ENCODE measurements at places on chromosomes 4 and X.

DNA sequence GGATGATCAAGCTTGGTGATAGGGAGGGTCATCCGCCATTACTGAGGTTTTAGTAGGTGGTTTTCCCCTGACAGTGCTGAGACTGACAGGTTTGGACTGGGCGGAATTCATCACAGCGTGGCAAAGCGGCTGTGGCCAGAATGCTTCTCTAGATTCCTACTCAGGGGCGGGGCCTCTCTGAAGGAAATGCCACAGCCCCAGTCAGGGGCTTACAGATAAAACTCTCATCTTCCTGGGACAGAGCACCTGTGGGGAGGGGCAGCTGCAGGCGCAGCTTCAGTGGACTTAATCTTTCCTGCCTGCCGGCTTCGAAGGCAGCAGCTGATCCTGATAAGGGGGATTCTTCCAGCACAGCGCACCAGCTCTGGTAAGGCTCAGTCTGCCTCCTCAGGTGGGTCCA is 316.7 kb downstream of the RPA4 start:
- DNase-seq, result no peak

DNA sequence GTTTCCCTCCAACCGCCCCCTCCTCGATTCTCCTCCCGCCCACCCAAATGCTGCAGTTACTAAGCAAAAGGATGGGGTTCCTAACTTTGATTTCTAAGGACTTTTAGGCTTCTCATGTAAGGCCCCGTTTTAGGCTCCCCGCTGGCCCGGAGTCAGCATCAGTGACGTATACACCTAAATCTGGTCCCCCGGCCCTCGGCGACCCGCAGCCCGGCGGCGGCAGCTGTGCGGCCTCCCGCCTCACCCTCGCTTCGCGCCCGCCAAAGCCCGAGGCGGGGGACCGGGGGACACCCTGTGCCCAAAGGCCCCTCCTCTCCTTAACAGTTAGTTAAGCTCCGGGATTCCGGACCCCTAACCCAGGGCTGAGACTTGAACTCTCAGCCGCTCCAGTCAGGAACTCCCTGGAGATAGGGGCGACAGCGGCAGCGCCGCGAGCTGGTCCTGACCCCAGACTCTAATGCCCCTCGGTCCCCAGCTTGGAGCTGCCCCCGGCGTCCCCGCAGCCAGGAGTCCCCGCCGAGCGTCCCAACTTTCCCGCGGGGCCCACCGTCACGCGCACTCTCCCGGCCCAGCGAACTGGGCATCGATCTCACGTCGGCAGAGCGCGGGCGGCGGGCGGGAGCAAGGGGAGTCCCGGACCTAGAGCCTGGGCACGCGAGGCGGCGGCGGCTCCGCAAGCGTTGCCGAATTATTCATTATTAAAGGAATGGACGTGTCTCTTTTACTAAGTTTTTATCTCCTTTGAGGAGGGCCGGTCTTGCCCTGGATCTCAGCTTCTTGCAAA is 1.5 kb upstream of the NR3C2 start:
- no peak for DNase-seq

GRCh38 chr4:31946456-31946855 is 1226.3 kb downstream of the PCDH7 start:
- no peak for DNase-seq

DNA sequence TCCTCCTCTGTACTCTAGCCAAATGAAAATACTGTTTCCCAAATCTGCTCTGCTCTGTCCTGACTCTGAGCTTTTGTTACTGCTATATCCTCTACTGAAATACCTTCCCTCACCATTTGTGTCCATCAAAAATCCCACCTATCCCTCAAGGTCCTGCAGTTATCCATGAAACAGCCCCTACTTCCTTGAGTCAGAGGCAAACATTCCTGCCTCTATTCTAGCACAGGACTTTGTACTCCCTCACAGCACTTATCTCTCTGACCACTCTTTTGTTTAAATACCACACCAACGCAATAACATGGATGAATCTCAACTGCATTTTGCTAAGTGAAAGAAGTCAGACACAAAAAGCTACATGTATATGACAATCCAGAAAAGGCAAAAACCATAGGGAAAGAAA is 10.5 kb upstream of the RNF128 start:
- DNase-seq, result no peak

DNA sequence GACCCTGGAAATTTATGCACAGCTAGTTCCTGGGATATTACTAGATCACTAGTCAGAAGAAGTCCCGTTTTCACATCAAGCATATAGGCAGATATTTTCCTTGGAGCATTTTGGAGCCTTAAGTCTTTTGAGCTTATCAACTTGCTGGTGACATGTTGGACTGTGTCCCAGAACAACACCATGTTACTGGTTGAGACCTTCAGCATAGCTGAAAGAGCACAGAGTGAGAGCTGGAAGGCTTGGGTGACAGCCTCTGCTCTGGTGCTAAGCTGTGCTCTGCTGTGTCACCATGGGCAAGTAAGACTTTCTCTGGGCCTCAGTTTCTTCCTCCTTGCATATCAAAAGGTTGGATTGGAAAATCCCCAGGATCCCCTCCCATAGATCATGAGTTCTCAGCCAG is 116.6 kb upstream of the FRMPD4 start:
- no peak for DNase-seq

DNA sequence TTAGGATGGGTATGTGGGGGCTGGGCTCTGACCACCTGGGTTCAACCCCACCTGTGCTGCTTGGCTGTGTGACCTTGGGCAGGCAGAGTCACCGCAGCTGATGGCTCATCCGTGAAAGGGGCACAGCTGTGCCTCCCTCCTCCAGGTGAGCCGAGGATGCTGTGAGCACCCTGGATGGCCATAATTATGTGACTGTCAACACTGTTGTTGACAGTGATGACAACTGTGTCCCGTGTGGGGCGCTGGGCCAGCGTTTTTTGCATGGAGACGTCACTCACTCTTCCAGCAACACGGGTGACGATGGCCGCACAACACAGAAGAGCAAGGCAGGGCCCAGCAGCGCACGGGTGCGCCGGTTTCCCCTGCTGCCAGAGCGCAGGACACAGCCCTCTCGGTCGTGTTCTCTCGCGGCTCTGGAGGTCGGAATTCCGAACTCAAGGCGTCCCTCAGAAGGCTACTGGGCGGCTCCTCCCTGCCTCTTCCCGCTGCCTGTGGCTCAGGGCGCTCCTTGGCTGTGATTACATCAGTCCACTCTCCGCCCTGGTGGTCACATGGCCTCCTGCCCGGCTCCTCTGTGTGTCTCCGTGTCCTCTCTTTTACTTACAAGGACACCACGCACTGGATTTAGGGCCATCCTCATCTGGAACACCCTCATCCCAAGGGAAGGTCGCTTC is 1.3 kb downstream of the SH3TC1 start:
- DNase-seq, result no peak

DNA sequence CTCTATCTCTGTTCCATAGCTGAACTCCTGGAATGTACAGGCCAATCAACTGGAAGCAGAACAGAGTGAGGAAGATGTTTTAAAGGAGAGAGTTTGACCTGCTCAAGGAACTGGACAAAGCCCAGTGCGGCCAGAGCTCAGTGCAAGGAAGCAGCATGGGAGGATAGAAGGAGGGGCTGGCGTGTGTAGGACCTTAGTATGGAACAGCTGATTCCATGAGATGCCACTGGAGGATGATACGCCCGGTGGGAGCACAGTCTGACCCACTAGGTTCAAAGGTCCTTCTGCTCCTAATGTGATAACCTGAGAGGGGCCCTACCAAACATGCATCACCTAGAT is 81.5 kb downstream of the USP46 start:
- no peak for DNase-seq

DNA sequence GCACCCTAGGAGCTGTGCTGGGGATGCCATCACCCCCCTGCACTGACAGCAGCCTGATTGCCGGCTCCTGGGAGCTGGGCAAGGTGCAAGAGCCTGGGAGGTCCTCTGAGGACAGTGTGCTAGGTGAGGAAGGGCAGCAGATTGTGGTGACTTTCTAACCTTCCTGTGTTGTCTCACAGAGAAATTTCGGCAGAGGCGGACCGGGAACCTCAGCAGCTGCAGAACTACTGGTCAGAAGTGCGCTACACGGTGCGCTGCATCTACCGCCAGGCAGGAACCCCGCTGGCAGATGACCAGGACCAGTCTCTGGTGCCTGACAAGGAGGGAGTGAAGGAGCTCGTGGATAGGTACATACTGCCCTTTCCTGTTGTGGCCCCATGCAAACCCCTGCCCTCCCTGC is 89.8 kb downstream of the FAM193A start:
- DNase-seq, result no peak

DNA sequence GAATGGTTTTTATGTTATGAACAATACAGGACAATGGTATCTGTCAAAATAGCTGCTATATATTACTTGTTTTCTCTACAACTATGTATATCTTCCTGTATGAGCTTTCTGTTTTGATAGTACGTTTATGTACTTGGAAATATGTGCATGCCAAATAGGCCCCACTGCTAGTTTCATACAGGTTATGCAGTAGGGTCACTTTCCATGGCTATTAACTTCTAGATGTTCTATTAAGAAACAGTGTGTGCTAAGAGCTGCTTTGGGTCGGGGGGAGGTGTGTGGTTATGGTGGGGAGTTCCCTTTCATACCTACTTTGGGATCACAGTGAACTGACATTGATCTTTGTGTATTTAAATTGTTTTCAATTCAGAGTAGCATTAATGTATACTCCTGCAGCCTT is 30.9 kb downstream of the RBPJ start:
- DNase-seq, result no peak

GRCh38 chrX:10554612-10555270 is 65.6 kb downstream of the MID1 start:
- DNase-seq, result no peak

DNA sequence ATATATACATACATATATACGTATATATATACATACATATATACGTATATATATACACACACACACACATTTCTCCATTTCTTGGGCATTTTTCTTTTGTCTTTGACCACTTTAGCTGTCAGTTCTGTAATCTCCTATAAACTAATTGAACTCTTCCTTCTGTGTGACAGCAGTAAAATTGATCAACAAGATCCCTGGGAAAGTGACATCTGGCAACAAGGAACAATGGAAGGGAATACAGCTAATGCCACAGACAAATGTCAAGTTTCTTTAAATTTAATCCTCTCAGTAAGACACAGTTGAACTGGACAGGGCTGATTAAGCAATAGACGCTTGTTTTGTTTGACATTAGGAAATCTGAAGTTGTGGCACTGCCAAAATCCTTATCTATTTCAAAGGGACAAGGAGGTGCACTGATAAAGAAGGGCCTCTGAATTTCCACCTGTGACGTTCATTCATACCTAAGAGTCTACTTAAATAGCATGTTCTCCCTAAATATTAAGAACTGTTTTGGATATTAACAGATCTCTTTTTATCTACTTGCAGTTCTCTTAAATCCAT is 126.9 kb downstream of the RNF150 start:
- no peak for DNase-seq

DNA sequence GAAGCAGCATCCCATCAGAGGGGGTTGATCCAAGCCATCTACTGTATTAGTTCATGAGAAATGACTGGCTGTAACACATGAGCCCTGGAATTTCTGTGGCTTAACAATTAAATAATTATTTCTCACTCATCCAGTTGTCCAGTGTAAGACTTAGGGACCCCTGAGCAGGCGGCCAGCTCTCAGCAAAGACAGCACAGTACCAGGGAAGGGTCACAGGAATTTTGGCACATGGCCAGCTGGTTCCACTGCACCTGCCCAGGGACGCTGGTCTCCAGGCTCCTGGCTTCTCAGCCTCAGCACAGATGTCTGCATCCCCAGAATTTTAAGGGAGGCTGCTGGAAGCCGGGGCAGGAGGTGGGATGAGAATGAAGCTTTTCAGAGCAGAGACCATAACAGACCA is 93.7 kb upstream of the DHRSX start:
- no peak for DNase-seq

GRCh38 chr4:29756966-29757365 is 963.2 kb upstream of the PCDH7 start:
- no peak for DNase-seq

GRCh38 chr4:79015411-79015810 is 76.2 kb upstream of the PAQR3 start:
- DNase-seq, result no peak

DNA sequence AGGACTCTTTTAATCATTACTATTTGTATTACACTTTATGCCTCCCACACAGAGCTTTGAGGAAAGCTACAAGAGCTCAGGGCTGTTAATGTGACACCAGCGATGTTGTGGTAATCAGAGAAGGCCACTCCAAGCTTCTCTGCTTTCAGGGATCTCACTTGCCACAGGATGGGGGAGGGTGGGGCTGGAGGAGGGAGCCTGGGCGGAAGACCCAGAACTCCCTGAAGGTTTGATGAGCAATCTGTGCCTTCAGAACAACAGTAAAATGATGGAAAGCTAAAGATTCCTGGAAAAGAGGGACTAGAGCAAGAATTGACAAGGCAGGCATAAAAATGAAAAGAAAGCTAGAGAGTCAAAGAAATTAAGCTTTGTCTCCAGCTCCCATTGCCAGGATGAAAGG is 75.6 kb downstream of the MAML3 start:
- peak; percentile 78 for DNase-seq

GRCh38 chr4:114654592-114654991 is 56.0 kb downstream of the UGT8 start:
- no peak for DNase-seq

DNA sequence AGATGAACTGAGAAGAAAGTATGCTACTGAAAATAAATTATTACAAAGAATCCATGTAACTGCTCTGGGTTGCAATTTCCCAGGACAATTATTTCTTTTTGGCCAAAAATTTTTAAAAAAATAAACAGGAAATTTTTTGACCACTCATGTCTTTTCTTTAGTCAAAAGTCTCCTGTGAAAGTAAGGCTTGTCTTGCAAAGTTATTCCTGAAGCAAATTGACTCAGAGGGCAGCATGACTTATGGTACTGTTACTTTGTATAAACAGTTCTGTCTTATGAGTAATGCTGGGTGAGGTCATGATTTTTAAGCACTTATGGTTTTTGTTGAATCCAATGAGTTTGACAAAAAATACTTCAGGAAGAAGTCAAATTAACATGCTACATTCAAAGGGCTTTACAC is 292.8 kb upstream of the ARSJ start:
- DNase-seq, result peak; percentile 95

- DNase-seq, result no peak
Measured at GRCh38 chr4:139282065-139282720, 2.2 kb upstream of the MGARP start.

- no peak for DNase-seq
Measured at GRCh38 chrX:48960291-48960690, 2.9 kb upstream of the OTUD5 start.

- no peak for DNase-seq
Measured at GRCh38 chrX:136679531-136679930, 31.6 kb downstream of the CD40LG start.

DNA sequence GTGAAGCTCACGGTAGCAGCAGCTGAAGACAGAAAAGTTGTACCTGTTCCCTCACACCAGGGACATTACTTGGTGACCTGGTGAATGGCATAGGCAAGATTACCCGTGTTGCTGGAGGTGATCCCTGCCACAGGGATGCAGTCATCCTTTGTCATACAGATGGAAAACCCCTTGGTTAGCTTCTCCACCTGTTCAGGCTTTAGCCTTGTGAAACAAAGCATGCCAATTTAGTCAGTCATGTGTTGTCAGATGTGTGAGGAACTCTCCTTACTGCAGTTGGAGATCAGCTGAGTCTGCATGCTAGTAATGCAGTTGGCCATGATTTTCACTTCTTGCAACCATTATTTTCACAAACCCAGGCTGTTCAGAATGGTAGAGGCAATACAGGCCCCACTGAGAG is 41.0 kb downstream of the AMELX start:
- DNase-seq, result no peak

GRCh38 chr4:8682725-8683124 is 90.2 kb downstream of the CPZ start:
- DNase-seq, result no peak

- no peak for DNase-seq
Measured at GRCh38 chr4:3762753-3763549, 3.2 kb upstream of the ADRA2C start.

- DNase-seq, result no peak
Measured at GRCh38 chr4:8127051-8127826, 31.4 kb downstream of the ABLIM2 start.

All from skeletal muscle cell (primary cell).